ENCODE measurements at places on chromosomes 1 and 21.

GRCh38 chr21:34606621-34607020 is 8.3 kb downstream of the RCAN1 start:
- DNase-seq: no peak

DNA sequence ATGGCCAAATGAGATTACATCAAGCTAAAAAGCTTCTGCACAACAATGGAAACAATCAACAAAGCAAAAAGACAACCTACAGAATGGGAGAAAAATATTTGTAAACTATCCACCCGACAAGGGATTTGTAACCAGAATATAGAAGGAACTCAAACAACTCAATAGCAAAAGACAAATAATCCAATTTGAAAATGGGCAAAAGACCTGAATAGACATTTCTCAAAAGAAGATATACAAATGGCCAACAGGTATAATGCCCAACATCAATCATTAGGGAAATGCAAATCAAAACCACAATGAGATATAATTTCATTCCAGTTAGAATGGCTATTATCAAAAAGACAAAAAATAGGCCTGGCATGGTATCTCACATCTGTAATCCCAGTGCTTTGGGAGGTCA is 140.0 kb downstream of the GLUL start:
- no peak for DNase-seq

GRCh38 chr21:15763359-15763758 is 33.6 kb downstream of the USP25 start:
- DNase-seq: no peak

DNA sequence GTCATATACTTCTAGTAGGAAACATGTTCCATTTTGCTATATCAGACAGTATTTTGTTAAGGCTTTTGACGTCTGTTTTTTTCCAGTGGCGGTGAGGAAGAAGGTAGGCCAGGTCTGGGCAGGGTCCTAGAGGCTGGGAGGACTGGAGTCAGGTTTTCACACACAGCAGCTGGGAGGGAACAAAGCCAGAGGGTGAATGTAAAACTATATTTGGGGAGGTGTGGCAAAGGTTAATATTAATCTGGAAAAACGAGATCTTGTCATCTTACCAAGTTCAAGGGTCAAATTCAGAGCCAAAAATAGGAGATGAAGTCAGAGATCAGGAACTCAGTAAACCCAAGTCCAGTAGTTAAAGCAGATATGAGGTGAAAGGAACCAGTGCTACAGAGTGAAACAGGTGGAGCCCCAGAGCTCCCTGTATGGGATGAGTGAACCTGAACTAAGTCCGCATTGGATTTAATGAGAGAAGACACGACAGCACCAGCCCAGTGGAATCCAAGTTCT is 10.7 kb upstream of the OTUD7B start:
- no peak for DNase-seq

DNA sequence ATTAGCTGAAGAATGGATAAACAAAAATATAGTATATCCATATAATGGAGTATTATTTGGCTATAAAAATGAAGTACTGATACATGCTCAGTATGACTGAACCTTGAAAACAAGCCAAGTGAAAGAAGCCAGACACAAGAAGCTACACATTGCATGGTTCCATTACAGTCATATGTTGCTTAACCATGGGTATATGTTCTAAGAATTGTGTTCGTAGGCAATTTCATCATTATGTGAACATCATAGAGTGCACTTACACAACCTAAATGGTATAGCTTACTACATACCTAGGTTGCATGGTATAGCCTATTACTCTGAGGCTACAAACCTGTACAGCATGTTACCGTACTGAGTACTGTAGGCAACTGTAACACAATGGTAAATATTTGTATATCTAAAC is 28.6 kb upstream of the FCAMR start:
- no peak for DNase-seq

GRCh38 chr1:49397086-49397485 is 620.4 kb upstream of the BEND5 start:
- DNase-seq: no peak

DNA sequence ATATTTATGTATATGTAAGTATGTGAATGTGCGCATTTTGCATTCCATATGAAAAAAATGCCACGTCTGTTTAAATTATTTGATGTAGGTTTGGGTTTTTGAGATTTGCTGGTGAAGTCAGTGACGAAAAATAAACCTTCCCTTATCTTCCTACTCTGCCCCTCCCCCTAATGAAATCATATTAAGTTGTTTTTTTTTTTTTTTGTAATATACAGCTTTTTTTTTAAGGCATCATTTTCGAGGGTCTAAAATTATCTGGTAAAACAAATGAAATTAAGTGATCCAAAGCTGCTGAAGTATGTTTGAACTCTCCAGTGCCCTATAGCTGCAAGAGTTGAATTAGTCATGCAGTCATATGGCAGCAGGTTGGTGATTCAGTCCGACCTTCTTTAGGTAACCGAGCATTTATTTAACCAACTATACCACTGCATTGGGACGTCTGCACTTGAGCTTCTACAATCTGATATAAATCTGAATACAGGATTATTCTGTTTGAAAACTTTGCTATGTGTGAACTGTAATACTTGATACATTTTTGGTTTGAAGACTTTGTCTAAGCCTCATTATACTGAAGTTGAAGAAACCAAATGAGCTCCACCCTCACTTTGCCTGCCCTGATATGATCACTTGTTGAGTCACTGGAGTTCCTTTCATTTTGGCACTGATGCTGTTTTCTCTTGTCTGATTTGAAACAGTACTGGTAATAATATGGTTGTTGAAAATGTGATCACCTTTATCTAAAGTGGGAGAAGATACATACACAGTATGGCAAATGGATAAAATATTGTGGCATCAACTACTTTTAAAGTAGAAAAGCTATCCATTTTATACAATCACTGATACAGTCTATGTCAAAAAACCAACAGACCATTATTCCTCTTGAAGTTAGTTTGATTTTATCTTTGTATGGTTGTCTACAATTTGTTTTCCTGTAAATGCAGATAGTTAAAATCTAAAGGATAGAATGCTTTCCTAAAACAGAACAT is 11.7 kb downstream of the PDIK1L start:
- peak; percentile 8 for DNase-seq

DNA sequence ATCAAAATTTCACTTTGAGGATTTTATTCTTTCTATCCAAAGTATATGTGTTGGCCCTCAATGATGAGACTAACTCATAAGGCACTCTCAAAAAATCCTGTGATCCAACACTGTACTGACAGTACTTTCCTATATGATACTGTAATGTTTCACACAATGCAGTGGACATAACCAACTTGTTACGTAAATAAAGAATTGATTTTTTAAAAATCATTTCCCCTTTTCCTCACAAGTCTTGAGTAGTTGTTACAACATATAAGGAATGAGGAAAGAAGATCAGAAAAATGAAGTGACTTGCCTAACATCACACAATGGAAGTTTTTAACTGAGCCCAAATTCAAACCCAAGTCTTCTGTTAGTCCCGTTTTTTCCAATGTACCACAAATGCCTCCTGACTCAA is 17.2 kb downstream of the PTP4A2 start:
- DNase-seq: no peak

GRCh38 chr1:156941675-156942074 is 21.2 kb downstream of the LRRC71 start:
- no peak for DNase-seq

- no peak for DNase-seq
Measured at GRCh38 chr1:15701784-15702183, 17.7 kb downstream of the PLEKHM2 start.

DNA sequence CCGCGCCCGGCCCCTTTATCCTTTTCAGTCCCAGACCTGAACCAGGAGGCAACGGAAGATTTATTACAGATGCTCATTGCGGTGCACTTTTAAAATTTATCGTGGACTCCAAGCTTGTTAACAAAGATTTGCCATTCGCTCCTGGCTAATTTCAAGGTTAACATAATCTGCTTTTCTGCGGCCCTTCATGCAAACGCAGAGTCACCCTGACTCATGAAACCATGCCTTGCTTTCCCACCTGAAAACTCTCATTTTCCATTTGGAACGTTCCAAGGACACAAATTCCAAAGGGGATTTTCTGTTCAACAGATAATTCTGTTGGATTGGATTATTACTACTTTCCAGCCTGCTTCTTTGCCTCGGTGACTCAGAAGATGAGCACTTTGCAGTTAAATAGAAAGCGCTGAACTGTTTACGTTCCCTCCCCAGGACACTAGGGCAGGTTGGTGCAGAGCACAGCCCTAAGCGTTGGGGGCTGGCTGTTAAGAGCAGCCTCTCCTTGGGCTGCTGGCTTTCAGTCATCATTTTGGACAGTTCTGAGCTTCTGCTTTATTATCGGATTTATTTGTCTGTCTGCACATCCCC is 51.1 kb downstream of the CD247 start:
- no peak for DNase-seq

- DNase-seq: no peak
Measured at GRCh38 chr1:173648880-173649605, 13.9 kb downstream of the TEX50 start.

- DNase-seq: no peak
Measured at GRCh38 chr1:37137601-37138000, 103.3 kb upstream of the GRIK3 start.

DNA sequence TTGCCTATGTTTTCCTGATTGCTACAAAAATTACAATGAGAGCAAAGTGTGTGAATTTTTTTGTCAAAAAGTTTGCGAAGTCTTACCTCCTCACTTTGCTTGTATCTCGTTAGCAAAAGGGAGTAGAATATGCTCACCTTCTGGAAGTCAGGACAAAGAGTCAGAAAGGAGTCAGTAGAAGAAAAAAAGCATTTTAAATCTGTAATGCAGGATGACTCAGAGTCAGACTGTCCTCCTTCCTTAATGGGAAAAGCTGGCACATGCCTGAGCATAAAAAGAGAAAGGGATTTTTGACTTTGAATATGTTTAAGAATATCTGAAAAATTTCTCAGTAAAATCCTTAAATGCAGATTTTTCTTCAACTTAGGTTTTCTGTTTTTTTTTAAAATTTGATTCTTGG is 14.2 kb upstream of the VN1R5 start:
- no peak for DNase-seq

GRCh38 chr1:17976854-17977253 is 130.7 kb upstream of the IGSF21 start:
- DNase-seq: no peak

- no peak for DNase-seq
Measured at GRCh38 chr1:100722221-100722620, 2.7 kb downstream of the VCAM1 start.

DNA sequence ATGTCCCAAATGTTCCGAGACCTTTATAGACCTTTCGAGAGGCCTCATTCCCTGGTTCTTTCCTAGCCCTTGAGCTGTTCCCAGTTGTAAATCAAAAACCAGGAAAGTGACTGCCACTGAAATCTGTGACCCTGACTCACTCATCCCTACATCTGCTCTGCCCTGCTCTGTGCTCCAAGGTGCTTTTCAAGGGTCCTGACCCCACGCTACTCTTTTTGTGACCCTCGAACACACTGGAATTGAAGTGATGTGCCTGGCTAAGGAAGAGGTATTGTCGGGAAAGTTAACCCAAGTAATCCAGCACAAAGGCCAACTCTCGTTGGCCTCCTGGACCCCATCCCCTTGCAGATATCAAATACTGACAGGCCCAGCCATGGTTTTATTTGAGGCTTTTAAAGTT is 244.4 kb downstream of the HHAT start:
- DNase-seq: no peak

- no peak for DNase-seq
Measured at GRCh38 chr1:88973520-88974137, 18.8 kb downstream of the KYAT3 start.

GRCh38 chr1:91031081-91031480 is 9.2 kb upstream of the ZNF644 start:
- no peak for DNase-seq

GRCh38 chr21:44370786-44371410 is 17.5 kb downstream of the TRPM2 start:
- no peak for DNase-seq

- no peak for DNase-seq
Measured at GRCh38 chr21:28669971-28670653, 322.6 kb downstream of the LTN1 start.

DNA sequence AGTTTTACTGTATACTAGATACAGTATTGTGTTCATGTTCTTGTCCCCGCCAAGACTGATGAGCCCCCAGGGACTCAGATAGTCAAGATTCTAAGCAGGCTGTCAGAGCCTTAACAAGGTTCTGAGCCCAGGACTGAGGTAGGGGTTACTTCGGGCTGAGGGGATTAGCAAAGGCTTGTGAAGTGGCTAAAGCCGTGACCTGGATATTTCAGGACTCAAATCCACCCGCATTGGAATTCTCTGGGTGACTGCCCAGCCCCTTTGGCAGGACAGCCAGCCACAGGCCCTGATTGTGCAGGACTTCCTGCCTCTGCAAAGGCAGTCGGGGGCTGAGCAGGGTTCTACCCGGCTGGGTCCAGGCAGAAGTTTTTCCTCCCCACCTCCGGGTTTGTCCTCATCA is at the start of gene PLA2G5:
Gene PLA2G5, plus strand, starts transcription at position 321 of the 400 bp plus-strand sequence. CDS start 14,637 bp downstream, outside the sequence.
- DNase-seq: no peak

GRCh38 chr1:75964760-75965408 is 32.7 kb upstream of the ASB17 start:
- no peak for DNase-seq

GRCh38 chr1:75233302-75233929 is 99.2 kb downstream of the LHX8 start:
- no peak for DNase-seq

DNA sequence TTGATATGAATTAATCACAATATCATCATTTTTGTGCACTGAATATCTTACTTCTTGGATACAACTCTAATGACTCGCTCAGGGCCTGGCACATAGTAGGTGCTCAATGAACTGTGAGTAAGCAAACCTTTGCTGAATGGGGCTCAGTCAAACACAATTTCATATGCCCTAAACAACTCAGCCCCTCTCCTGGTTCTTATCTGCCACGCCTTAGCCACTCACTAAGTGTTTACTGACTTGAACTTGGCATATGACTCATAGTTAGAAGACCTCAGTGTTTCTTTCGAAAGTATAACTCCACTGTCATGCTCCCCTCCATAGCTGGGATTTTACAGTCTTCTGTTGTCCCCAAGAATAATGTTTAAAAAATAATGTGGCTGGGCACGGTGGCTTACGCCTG is 4.8 kb upstream of the IFNLR1 start:
- peak; percentile 20 for DNase-seq

DNA sequence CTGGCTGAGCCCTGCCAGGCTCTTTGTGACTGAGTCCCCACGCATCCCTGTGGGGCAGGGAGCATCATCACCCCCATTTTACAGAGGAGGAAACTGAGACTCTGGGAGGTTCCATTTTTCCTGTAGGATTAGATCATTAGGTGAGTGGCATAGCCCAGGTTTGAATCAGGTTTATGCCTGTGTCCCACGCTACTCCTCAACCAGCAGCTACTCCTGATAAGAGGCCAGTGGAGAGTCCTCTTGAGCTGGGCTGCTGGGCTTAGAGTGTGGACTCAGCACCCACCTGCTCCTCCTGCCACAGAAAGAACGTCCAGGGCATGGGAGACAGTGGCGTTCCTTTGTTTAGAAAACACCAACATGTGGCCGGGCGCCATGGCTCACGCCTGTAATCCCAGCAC is 30.7 kb downstream of the TNFRSF1B start:
- DNase-seq: no peak

GRCh38 chr1:86273066-86273465 is 116.5 kb upstream of the COL24A1 start:
- no peak for DNase-seq

Measured in activated CD4-positive, alpha-beta T cell treated with anti-CD3 and anti-CD28 coated beads for 4 hours (primary cell).